GM04503 (cell line): ENCODE measurements at places on chromosomes 1 and 21.

GRCh38 chr1:221072214-221072613, 193.0 kb downstream of the HLX start:
- DNase-seq, result no peak

GRCh38 chr1:37239225-37239740, 205.0 kb upstream of the GRIK3 start:
- no peak for DNase-seq

DNA sequence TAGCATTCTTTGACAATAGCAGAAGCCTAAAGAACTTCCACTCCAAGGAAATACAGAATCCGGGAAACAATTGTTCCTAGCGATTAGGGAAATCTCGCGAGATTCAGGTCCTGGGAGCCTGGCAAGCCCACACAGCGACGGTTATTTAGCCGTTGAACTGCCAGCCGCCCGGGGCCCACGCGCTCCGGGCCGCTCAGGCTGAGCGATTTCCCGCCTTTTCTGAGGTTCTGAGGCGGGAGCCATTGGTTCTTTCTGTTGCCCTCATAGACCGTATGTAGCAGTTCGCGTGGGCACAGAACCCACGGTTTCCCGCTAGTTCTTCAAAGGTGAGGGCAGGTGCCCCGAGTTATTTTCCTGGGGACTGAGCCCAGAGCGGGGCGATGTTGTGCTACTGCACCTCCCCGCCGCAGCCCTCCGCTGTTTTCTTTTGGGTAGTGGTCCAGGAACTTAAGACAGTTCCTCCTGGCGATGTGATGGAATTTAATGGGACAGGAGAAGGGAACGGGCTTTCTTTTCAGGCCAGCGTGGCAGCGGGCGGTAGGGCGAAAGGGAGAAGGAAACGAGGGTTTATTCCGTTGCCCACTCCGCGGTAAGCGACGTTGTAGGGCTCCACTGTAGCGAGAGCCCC, at the start of gene SYCP1:
TSS of gene SYCP1 (plus strand) at position 171 of the 628 bp plus-strand sequence. CDS start 602 bp downstream, outside the sequence.
- DNase-seq, result no peak

GRCh38 chr1:71738910-71739309, 543.4 kb downstream of the NEGR1 start:
- no peak for DNase-seq

- no peak for DNase-seq
Measured at GRCh38 chr1:193404236-193404635, 217.8 kb upstream of the B3GALT2 start.

- DNase-seq, result no peak
Measured at GRCh38 chr1:151553659-151554058, 13.6 kb downstream of the TUFT1 start.

DNA sequence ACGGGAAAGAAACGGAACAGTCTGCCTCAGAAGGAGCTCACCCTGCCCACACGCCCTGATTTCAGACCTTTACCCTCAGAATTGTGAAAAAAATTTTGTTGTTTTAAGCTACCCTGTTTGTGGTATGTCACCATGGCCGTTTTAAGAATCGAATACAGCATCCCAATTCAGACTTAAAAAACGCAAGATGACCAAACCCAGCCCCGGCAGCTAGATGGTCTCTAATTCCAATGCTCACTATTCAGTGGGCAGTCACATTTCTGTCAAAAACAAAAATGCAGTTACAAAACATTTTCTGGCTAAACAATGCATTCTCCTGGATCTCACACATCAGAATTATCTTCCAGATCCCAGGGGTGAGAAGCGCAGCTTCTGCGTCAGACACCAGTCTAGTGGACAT, 527.5 kb downstream of the SMYD3 start:
- DNase-seq, result no peak

DNA sequence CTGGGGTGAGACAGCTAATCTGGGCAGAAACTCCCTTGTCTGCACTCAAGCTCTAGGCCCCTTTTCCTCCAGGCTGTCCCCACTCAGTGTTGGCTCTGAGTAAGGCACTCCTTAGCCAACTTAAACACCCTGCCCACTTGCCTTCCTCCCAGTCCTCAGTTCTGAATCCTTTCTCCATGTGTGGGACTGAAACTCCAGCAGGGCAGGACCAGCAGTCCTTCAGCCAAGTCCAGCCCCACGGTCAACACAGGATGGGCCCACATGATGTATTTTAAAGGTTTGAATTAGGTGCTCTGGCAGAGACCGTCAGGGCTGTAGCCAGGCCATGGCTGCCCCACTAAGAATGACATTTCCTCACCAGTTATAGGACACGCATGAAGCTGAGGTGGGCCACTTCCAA, 107.8 kb downstream of the EDEM3 start:
- no peak for DNase-seq

DNA sequence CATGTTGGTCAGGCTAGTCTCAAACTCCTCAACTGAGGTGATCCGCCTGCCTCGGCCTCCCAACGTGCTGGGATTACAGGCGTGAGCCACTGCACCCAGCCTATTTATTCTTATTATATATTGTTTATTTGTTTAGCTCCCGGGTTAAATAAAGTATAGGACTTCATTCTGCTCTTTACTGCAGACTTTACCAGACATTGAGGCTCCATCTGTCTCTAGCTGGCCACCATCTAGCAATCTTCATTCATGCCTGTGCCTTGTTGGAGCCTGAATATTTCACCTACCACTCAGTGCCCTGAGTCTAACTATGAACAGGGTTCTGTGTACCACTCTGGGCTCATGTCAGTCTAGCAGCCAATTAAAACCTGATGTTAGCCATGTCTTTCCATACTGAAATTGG, 2.1 kb upstream of the DDAH1 start:
- no peak for DNase-seq

DNA sequence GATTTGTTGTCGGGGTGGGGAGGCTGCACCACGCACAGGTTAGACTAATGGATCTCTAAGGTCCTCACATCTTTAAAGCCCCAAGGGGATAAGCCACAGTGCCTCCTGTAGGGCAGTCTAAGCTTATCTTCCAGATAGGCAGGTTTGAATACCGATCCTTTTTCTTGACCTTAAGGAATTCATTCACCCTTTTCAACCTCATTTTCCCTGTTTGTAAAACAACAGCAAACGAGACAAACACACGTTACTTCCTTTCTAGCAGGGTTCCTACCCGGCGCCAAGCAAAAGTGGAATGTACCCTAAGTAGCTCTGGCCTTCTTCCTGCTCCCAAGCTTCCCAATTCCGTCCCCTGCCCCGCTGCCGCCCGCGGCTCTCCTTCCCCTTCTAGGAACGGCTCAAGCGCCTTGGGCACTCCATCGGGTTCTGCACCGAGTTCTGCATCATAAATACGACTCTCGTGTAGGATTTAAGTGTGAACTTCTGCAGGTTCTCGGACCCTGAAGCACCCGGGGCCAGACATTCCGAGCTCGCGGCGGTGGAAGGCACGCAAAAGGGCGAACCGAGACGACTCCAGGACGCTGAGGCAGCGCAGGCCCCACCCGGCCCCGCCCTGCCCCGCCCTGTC, 548 bp upstream of the CDC20 start:
- peak; percentile 27 for DNase-seq

- DNase-seq, result no peak
Measured at GRCh38 chr21:40652436-40652835, 194.5 kb downstream of the DSCAM start.

DNA sequence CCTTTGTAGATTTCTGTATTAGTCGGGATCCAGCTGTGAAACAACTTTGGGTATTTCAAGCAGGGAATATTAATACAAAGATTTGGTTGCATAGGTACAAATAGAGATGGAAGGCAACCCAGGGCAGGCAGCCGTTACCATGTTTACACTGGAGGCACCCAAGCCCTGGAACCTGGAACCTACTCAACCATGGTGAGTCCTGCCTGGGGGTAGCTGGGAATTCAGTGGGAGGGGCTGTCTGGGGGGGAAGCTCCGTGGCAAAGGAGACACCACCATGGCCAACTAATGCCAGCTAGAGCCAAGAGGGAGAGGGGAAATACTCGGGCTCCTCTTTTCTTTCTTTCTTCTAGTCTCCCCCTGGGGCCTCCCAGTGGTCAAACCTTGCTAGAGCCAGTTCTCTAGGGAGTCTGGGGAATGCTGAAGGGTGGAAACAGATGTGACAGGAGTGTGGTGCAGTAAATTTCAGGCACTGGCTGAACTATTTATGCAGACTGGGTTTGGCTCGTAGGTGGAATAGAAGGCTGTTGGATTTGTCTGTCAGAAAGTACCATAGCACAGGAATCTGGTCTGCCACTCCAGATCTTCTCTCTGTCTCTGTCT, 91.9 kb upstream of the CACNA1E start:
- DNase-seq, result no peak

- no peak for DNase-seq
Measured at GRCh38 chr1:226181996-226182714, 4.4 kb downstream of the ACBD3 start.

- no peak for DNase-seq
Measured at GRCh38 chr1:94795434-94795833, 24.7 kb upstream of the SLC44A3 start.

DNA sequence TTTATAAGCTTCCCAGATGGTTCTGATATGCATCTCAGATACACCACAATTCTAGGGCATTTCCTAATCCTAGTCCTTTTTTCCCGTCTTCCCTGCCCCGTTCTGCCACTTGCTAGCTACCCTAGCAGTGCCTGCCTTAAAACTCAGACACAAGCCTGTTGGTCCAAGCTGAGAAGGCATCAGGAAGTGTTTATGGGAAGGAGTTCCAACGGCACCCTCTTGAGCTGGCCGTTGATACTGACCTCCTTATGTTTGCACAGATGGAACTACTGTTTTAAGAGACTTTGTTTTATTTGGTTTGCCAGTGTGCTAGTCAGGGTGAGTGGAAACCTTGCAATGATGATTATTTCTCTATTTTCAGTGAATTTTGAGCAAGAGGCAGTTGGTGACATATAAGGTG, 67.2 kb downstream of the UCK2 start:
- no peak for DNase-seq

- no peak for DNase-seq
Measured at GRCh38 chr1:198007687-198008607, 90.8 kb downstream of the LHX9 start.

DNA sequence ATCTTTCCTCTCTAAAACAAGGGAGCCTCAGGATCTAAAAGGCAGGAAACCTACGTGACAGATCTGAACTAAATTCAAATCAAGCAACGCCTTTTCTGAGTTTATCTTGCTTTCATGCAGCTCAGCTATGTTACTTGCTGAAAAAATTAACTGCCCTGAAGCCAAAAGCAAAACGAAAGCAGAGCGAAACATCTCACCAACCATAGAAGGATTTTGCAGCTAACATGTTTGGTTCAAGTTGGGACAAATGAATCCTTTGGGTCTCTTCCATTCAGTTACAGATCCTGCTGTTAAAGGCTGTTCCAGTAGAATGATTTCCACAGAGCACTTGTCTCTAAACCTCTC, 482 bp downstream of the SLC2A5 start:
- DNase-seq, result no peak

- no peak for DNase-seq
Measured at GRCh38 chr21:21034036-21034435, 35.8 kb downstream of the NCAM2 start.

DNA sequence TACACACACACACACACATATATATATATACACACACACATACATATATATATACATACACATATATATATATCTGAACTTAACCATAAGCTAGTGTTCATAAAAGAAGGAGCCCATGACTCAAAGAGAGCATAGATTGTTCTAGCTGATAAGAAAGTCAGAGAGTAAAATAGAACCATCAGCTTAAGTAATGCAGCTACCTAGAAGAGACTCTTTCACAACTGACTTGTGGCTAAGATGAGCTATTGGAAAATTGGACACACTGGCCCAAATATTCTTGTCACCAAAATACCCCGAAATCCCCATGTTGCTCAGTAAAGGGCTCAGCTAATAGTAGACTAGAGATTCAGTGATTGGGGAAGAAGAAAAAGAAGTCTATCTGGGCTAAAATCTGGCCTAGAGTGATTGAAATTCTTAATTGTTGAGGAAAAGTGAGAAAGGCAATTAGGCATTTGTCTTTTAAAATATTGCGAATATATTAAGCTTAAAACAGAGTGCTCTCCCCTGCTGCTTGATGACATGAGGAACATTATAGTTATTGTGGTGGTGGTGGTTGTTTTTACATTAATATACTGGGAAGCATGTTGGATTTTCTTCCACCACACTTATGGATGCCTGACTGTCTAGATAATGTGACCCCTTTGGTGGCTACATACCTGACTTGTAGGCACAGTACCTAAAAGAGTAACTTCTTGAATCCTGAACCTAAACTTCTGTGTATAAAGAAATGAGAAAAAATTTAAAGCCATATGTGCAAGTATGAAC, 6.3 kb downstream of the SLAMF1 start:
- no peak for DNase-seq

DNA sequence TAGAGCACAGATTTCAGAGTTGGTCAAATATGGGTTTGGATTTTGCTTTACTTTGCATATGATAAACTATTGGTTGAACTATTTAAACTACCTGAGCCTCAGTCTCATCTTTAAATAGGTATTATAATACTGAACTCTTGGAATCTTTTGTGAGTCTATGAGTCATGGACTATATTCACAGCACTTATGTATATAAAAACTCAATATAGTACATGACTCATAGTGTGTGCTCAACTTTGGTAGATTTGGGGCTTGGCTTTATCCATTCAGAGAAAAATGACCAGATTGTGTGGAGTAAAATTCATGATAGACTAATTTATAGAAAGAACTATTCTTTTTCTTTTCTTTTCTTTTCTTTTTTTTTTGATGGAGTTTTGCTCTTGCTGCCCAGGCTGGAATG, 28.7 kb downstream of the FCRL3 start:
- no peak for DNase-seq

DNA sequence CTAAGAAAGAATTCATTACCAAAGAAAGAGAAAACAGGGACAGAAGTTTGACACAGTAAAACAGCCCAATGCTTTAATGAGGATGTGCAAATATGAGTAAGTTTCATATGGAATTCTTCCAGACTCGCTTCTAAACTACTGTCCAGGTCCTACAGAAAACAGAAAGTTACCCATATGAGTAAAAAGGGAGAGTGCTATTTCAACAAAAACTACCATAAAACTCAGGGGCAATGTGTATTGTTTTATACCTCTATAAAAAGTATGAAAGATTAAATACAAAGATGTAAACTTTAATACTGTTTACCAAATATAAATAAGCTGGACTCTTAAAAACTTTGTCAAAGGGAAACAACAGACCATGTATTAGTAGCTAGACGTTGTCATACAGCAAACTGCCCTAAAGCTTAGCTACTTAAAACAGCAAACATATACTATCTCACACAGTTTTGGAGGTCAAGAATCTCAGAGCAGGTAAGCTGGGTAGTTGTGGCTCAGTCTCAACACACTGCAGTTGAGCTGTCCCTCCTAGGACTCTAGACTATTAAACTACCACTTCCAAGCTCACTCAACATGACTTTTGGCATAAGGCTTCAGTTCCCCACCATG, 174.9 kb downstream of the COP1 start:
- no peak for DNase-seq
